ENCODE measurements at places on chromosomes 3 and 15.

- no peak for DNase-seq
Measured at GRCh38 chr3:177522051-177522450, 324.8 kb upstream of the TBL1XR1 start.

DNA sequence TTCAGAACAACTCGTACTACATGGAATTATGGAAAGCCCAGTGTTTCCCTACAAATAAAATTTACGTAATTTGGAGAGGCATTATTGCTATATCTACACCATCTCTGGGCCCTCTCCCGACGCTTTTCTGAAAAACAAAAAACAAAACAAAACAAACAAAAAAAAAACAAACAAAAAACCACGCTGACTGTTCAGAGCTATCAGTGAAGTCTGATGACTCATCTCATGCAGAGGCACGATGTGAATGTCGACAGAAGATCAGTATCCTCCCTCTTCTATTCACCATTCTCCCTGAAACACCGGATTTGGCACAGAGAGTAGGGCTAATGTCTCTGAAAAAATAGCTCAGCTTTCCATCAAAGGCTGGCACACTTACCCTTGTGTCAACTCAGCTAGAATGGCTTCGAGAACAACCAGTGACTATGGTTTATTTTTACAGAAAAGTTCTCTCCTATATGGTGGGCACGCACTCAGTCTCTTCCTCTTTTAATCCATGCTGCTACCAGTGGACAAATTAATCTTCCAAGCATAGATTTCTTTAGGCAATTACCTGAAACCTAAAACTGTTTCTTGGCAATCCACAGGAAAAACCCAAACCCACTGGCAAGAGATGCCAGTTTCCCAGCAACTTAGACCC is 1.5 kb downstream of the CRBN start:
- DNase-seq = no peak

DNA sequence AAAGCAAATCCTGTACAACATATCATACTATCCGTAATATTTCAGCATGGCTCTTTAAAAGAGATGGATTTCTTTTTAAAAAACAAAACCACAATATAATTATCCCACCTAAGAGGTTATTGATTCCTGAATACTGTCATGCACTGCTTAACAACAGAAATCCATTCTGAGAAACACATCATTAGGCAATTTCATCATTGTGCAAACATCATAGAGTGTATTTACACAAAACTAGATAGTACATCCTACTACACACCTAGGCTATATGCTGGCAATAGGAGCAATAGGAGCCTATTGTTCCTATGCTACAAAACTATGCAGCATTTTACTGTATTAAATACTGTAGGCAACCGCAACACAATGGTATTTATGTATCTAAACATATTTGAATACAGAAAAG is 242.0 kb downstream of the NEK10 start:
- no peak for DNase-seq

DNA sequence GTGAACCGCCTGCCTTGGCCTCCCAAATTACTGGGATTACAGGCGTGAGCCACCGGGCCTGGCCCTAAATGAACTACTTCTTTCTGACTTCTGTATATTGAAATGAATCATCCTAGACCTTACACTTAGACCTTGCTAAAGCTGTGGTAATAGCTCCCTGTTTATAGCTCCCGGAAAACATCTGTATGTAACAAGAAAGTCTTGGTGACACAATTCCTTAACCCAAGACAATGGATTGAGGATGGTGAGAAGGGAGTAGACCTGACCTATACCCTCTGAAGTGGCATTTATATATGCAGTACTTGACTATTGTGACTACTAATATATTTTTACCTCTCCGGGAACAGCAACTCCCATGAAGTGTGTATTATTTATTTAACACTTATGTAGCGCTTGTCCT is 48.0 kb upstream of the TBL1XR1 start:
- DNase-seq = no peak

DNA sequence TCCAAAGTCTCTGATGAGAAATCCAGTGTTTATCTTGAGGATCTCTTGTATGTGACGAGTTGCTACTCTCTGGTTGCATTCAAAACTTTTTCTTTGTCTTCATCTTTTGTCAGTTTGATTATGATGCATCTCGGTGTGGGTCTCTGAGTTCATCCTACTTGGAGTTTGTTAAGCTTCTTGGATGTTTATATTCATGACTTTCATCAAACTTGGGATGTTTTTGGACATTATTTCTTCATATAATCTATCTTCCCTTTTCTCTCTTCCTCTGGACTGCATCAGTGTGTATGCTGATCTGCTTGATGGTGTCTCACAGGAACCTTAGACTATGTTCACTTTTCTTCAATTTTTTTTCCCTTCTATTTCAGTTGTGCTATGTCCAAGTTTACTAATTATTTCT is 320.4 kb downstream of the TLE3 start:
- DNase-seq = no peak

- no peak for DNase-seq
Measured at GRCh38 chr15:85832394-85832793, 37.7 kb upstream of the KLHL25 start.

DNA sequence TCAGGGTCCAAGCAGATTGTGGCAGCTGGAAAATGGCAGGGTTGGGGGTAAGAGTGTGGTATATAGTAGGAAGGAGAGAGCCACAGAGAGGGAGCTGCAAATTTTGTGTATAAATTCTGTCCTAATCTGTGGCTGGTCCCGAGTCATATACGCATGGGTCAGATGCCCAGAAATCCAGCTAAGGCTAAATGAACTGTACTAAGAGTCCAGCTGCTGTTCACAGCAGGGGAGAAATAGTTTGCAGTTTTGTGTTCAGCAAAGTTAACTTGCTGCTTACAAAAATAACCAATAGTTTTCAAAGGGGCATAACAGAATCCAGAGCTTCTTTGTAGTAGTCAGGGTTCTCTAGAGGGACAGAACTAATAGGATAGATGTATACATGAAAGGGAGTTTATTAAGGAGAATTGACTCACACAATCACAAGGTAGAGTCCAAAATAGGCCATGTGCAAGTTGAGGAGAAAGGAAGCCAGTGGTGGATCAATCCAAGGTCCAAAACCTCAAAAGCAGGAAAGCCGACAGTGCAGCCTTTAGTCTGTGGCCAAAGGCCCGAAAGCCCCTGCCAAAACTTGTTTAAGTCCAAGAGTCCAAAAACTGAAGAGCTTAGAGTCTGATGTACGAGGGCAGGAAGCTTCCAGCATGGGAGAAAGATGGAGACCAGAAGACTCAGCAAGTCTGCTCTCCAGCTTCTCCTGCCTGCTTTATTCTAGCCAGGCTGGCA is 146.1 kb upstream of the KBTBD8 start:
- DNase-seq = no peak

GRCh38 chr15:35933531-35933930 is 387.6 kb upstream of the DPH6 start:
- DNase-seq = no peak

GRCh38 chr3:143590660-143591059 is 257.6 kb downstream of the SLC9A9 start:
- DNase-seq = no peak

DNA sequence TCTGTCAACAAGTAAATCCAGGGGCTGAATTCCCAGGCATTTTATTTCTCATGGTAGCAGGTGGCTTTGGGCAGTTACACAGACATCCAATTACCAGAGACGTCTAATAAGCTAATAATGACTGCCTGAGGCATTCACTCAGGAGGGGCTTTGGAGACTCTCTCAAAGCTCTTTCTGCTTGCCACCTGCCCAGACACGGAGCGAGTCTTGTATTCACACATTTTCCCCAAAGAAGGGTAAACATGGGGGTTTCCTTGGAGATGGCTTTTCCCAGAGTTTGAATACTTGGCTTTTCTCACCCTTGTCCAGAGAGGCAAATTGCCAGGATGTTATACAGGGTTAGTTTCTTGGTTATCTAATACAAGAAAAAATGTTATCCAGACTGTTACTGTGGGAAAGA is 132.6 kb downstream of the DIPK2A start:
- DNase-seq = peak; percentile 68

DNA sequence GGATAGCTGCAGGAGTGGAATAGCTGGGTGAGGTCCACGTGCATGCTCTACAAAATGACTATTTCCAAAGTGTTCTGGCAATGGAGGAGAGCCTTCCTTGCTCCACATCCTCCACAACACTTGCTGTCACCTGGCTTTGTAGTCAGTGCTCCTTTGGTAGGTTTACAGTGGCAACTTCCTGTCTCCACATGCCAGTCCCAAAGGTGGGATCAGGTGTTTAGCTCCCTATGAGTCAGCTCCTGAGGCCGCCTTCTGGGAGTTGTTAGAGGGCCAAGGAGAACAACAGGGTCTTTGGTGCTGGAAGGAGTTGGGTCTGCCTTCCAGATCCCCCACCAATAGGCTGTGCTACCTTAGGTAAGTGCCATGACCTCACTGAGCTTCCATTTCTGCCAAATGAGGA is 15.3 kb upstream of the LIMD1 start:
- no peak for DNase-seq
